ENCODE measurements at places on chromosomes 16 and 17.

DNA sequence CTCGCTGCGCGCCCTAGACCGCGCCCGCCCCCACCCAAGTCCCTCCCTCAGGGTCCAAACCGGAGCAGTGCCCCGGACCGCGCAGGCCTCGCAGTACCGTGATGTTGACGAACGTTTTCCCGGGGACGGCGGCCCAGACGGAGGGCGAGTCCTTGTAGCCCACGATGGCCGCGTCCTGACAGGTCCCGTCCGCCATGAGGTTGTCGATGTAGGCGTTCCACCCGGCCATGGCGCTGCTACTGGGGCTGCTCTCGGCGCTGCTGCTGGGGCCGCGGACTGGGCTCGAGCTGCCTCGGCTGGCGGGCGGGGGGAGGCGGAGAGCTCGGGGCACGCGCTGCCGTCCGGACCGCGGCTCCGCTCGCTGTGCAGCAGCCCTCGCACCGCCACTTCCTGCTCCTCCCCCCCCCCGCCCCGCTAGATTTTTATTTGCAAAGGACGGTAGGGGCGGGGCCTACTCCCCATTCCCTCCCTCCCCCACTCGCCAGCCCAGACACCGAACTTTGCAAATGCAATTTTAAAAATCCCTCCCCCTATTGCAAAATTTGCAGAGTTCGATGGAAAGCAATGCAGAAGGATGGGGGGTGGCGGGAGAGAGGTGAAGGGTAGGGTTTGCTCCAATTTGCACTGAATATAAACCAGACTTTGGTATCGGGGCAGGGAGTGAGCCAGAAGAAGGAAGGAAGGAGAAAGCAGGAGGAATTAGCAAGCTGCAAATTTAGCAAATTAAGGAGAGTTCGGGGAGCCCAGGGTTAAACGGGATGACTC, at the start of gene PFN1:
TSS of gene PFN1 (minus strand) at position 365 of the 765 bp plus-strand sequence. CDS start at position 229, 136 bp downstream.
- peak; percentile 95 for DNase-seq

DNA sequence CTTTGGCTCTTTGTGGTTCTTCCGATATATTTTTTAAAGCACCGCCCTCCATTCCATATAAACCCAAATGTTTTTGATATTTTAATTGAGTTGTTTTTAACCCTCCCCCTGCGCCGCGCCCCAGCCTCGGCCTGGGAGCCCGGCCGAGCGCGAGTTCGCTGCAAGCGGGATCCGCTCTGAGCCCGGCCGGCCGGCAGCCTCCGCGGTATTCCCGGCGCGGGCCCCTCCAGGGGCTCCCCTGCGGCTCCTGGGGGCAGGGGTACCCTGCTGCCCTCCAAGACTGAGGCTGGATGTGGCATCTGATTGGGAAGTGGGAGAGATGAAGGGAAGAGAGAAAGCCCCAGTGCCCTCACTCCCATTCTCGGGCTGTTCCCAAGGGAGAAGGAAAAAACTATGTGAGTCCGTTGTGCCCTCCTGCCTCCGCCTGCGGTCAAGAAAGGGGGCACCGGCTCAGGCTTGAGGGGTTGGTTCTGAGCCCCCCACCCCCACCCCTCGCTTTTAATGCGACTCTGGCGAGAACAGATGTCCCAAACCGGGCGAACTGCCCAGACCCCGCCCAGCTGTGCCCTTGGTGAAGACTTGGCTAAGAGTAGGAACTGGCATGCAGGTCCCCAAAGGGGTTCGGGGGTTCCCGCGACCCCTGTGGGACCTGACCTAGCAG, 8.6 kb downstream of the NEUROD2 start:
- DNase-seq: no peak

DNA sequence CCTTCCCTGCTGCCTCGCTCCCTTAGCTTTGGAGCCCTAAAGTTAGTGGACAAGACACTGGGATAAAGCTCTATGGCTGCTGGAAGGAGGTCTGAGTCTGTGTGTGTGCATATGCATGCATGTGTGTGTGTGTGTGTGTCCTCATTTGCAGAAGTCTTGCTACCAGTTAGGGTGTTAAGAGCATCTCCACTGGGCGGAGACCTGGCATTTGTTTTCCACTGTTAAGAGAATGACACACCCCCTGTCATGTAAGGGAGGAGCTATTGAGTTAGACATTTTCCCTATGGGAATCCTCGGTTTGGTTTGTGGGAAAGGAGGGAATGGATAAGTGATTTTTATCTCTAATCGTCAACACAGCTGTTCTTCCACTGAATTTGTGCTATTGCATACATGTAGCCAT, 24.8 kb upstream of the ARHGAP23 start:
- peak; percentile 57 for DNase-seq

DNA sequence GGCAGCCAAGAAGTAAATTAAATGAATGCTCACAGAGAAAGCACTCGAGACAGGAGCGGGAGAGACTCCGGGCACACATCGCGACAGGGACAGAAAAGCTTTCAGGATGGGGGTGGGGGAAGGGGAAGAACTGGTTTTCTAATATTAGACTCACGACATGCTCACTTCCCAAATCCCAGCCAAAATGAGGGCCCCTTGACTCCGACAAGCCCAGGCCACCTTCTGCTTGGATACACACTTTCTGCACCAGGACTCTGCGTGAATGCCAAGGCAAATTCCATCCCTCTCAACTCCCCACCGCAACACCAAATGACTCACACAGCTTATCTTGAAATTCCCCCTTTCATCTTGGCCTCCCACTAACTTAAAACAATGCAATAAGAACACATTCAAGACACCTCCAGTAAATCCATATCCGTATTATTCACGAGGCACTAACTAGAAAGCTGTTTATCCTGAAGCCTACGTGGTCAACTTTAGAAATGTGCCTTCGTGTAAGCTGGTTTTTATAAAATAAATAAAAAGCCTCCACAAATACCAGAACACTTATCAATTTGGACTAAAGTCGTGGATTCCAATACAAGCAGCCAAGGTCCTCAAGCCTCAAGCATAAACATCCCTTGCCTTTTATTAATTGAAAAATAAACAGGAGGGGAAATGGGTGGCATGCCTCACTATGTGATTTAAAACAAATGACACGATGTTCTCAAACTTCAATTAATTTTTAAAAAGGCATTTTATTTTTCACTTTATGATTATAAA, 46.1 kb downstream of the NXN start:
- DNase-seq: peak; percentile 96

DNA sequence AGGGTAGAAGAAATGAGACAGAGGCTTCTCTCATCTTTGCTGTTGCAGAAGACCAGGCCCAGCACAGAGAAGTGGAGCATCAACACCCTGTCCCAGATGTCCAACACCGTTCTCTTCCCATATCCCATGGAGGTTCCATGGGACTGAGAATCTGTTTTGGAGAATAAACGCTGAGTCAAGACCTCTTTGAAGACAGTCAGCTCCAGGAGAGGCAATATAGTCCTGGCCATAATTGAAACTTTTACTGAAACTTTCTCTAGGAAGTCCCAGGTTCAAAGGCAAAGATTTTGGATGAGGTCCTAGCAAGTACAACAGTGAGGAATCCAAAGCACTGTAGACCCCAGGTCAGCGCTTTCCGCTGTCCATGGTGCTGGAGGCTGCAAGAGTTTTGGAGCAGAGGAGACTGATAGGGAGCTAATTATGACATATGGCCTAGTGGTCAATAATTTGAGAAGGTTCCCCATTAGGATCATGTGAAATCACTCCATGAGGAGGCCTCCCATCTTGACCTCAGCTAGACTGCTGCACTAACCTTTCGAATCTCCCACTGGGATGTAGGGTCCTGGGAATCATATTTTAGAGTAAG, 36.0 kb downstream of the OSBPL7 start:
- DNase-seq: peak; percentile 44

GRCh38 chr16:4833584-4833983, 13.5 kb downstream of the GLYR1 start:
- DNase-seq: no peak

- peak; percentile 81 for DNase-seq
Observed at GRCh38 chr17:75693500-75694481, 26.7 kb downstream of the SAP30BP start.

DNA sequence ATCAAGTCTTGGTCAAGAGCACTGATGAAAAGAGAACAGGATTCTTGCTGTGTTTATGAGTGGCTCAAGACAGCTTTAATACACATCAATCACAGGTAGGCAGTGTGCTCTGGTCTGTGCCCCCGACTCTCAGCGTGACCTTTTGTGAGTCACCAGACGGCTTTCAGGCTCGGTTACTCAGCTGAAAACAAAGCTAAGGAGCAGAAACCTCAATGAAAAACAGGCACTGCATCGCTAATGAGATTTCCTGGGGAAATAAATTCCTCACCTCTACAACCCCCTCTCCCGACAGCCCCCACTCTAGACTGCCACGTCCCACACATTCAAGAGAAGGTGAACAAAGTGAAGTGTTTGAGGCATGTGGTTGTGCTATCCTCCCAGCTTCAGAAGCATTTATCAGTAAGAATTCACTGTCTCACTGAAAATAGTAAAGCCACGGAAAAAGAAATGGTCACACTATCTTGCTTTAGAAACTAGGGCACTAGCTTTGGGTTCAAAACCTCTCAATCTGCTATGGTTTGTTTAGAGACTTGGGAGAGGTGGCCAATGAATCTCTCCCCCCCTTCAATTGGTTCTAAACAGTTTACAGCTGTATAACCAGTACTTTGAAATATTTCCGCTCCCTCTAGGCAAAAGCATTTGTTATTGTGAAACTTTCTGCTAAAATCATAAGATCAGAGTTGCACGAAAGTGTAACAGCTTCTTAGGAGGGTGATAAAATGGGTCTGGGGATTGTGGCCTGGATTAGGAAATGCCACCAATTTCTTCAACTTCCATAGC, 199.5 kb upstream of the PMFBP1 start:
- peak; percentile 74 for DNase-seq

DNA sequence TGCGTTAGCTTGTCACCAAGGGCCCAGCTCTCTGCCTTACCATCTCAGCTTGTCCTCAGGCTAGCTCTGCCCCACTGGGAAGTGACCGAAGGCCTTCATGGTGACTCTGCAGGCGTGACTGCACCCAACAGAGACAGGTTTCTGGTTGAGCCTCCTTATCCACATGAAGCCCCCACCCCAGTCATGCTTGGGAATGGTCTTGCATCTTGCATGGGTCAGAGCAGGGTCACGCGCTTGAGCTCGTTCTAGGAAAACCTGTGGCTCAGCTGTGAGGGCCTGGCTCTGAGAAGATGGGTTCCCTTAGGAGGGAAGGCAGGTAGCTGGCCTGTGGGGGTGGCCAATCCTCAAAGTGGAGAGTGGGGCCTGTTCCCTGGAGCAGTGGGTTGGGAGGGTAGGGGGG, 122.8 kb downstream of the BANP start:
- no peak for DNase-seq

DNA sequence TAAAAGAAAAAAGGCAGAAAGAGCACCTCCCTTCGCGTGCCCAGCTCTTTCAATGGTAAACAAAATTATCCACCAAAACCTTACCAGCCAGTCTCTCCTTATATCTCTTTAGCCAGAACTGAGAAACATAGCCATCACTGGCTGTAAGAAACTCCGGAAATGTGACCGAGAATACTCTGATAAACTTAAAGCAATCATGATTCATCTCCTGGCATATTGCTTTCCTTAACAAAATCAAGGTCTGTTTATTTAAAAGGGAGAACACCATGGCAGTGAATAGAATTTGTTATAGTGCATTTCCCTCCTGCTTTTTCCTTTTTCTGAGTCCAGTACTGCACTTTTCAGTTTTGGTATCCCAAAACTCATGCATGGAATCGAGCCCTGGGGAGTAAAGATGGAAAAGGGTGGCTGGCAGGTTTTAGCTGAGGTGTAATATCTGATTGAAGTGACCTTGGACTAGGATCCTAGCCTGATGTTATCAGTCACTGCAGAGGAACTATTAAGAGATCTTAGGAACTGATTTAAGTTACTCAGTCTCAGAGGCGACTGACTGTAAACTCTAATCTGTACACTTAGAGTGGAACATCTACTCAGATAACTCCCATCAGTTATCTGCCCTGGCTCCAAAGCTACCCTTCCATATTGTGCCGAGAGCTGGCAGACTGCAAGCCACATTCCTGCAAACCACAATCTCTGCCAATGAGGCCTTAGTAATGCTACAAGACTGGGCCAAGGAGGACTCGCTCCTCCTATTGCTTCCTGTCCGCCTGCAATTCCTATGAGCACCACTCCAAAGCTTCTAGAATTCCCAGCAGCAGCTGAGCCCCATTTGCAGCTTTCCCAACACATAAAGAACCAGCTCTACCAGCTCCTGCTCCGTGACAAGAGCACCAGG, 7.4 kb upstream of the COX10 start:
- peak; percentile 75 for DNase-seq
